Pons (tissue), 1 donor: ENCODE measurements at places on chromosomes 1 and 21.

DNA sequence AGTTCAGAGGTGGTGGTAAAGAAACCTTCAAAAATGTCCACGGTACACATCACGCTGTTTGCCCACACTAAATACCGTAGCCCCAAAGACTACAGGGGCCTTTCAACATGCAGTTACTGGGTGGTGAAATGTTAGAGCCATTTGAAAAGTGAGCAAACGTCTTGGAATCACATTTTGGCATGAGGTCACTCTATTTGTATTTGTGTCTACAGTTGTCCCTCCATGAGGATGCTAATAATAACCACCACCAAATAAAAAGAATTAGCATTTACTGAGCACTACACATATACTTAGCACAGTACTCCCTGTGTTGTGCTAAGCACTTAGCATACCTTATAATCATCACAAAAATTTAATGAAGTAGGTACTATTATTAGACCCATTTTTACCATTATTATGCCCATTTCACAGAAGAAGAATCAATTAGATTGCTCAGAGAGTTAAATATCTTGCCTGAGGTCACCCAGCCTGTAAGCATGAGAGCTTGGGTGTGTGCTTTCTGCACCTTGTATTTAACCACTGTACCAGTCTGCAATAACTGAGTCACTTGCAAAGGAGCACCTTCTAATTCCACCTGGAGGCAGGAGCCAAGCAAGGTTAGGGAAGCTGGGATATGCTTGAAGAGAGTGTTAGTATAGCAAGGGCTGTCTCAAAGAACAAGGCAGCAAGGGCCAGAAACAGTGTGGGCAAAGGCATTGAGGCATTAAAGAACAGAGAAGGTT is 57.4 kb downstream of the DNTTIP2 start:
- DNase-seq, result no peak

- DNase-seq, result no peak
These were observed 50.2 kb upstream of the CSF3R start for GRCh38 chr1:36532810-36533401.

- no peak for DNase-seq
These were observed 73.9 kb downstream of the SLC66A1 start for GRCh38 chr1:19385869-19386591.

GRCh38 chr1:157704878-157705277 is 4.3 kb upstream of the FCRL3 start:
- DNase-seq, result no peak

DNA sequence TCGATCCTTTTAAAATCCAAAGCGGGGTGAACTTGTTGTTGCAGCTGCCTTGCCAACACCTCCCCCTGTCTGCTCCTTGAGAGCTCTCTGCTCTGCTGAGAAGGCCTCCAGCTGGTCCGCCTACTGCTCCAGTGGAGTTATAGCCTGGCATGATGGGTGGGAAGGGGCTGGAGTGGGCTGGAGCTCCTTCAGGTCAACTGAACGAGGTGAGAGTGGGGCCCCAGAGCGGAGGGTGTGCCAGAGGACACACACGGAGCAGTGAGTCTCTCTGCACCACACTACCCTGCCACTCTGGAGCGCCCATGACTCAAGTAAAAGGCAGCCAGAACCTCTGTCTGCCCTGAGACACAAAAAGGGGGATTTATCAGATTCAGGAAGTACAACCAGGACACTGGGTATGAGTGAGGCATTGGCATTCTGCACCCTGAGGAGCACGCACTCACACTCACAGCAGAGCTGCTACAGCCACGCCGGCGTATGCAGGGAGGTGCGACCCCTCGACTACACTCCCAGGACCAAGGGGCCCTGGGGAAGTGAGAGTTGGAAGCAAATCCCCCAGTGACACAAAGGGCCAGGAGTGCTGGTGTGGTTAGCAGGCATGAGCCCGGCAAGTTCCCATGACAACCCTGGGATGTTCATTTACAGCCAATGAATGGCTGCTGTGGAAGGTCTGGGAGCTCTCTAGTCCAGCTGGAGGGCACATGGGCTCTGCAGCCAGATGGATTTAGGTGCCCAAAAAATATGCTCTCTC is 28.0 kb upstream of the EVA1B start:
- DNase-seq, result no peak

DNA sequence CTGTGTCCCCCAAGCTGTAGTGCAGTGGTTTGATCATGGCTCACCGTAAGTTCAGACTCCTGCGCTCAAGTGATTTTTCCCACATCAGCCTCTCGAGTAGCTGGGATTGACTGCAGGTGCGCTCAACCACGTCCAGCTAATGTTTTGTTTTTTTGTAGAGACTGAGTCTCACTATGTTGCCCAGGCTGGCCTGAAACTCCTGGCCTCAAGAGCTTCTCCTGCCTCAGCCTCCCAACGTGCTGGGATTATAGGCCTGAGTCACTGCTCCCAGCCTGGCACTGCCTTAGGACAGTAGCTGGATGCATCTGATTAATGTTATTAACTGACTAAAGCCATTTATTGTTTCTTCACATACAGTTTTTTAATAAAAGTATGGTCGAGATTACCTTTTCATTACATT is 40.2 kb downstream of the RNF11 start:
- no peak for DNase-seq

GRCh38 chr1:233025157-233025556 is 74.7 kb downstream of the NTPCR start:
- peak; percentile 58 for DNase-seq

DNA sequence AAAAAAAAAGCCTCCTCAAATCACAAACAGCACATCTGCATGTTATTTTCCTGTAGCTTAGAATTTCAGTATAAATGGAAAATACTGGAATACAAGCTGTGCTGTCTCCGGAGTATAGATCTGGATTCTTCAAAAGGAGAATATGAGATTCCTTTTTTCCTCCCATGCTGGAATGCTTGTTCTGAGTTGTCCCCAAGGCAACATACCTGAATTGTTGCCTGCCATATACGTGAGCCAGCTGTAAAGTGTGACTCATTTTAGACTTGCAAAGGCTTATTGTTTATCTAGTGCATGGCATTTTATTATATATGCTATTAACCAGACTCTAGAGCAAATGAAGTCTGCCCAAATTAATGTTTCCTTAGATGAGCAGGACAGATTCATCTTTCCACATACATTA is 95.0 kb upstream of the C1orf105 start:
- DNase-seq, result no peak
